ENCODE measurements at places on chromosomes 12 and 14. TPM values are rescaled to one million over a fixed set of nuclear protein-coding genes. Genes with fewer than 3 reads are reported as not detected.

GRCh38 chr12:42961395-42961794 is 371.8 kb upstream of the PRICKLE1 start:
- no peak overlapping the region for H3K4me3 ChIP-seq
- no peak for DNase-seq
- H3K36me3 ChIP-seq: no peaks in the 10 kb centered on the region
- no peaks in the 10 kb centered on the region for H3K27me3 ChIP-seq
- H3K4me1 ChIP-seq: no peaks in the 10 kb centered on the region

- H3K27me3 ChIP-seq: no peaks in the 10 kb centered on the region
- peaks cover 2% of the 10 kb centered on the region for H3K4me1 ChIP-seq
- DNase-seq: no peak
- no peaks in the 10 kb centered on the region for H3K36me3 ChIP-seq
- H3K4me3 ChIP-seq: no peak overlapping the region
- no peak overlapping the region for H3K27ac ChIP-seq
Observed at GRCh38 chr14:61753631-61754030, 8.6 kb upstream of the SNAPC1 start.

GRCh38 chr12:9699898-9700605 is 30.5 kb downstream of the CLEC2D start:
- H3K27me3 ChIP-seq: no peaks in the 10 kb centered on the region
- no peaks in the 10 kb centered on the region for H3K4me1 ChIP-seq
- no peaks in the 10 kb centered on the region for H3K36me3 ChIP-seq
- no peak for DNase-seq
- H3K27ac ChIP-seq: no peak overlapping the region

GRCh38 chr12:11677752-11678151 is 28.3 kb downstream of the ETV6 start:
- H3K4me3 ChIP-seq: no peak overlapping the region
- no peaks in the 10 kb centered on the region for H3K27me3 ChIP-seq

DNA sequence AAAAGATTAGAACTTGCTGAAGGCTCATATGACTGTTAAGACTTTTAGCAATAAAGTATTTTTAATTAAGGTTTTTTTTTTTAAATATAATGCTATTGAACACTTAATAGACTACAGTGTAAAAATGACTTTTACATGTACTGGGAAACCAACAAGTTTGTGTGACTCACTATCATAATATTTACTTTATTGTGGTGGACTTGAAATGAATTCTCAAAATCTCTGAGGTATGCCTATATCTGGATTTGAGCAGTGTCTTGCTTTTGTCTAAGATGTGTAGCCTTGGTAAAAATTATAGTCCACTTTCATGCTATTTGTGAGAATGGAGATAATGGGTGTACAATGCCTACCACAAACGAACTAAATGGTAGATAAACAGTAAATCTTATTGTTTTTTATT is 33.9 kb upstream of the NAV3 start:
- H3K27ac ChIP-seq: no peak overlapping the region
- DNase-seq: no peak
- H3K4me3 ChIP-seq: no peak overlapping the region
- H3K36me3 ChIP-seq: no peaks in the 10 kb centered on the region
- H3K27me3 ChIP-seq: no peaks in the 10 kb centered on the region

DNA sequence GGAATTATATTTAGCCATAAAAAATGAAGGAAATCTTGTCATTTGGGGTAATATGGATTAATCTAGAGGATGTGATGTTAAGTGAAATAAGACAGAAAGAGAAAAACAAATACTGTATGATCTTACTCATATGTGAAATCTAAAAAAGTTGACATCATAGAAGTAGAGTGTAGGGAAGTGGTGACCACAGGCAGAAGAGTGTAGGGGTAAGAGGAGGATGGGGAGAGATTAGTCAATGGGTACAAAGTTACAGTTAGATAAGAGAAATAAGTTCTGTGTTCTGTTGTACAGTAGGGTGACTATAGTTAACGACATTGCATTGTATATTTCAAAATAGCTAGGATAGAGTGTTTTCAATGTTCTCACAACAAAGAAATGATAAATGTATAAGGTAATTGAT is 87.0 kb downstream of the TSHR start:
- no peaks in the 10 kb centered on the region for H3K36me3 ChIP-seq
- H3K27ac ChIP-seq: no peak overlapping the region
- H3K4me3 ChIP-seq: no peak overlapping the region

DNA sequence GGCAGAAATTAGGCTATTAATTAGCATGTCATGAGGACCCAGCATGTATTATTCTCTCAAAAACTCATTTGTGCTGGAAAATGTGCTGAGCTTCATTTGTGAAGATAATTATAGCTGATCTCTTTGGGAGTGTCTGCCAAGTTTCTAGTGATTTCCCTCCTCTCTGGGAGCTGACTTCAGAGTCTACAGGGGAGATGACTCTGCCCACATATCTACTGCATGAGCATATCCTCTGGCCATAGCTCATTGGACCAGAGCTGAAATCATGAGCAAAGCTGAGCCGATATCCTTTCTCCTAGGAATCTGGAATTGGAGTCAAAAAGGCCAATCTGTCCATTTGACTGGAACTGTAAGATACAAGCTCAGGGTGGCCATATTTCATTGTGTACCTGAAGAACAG is 5.9 kb downstream of the CCDC198 start:
- DNase-seq: no peak
- no peaks in the 10 kb centered on the region for H3K27me3 ChIP-seq
- no peak overlapping the region for H3K27ac ChIP-seq
- peaks cover 3% of the 10 kb centered on the region for H3K4me1 ChIP-seq
- H3K36me3 ChIP-seq: no peaks in the 10 kb centered on the region
- no peak overlapping the region for H3K4me3 ChIP-seq

DNA sequence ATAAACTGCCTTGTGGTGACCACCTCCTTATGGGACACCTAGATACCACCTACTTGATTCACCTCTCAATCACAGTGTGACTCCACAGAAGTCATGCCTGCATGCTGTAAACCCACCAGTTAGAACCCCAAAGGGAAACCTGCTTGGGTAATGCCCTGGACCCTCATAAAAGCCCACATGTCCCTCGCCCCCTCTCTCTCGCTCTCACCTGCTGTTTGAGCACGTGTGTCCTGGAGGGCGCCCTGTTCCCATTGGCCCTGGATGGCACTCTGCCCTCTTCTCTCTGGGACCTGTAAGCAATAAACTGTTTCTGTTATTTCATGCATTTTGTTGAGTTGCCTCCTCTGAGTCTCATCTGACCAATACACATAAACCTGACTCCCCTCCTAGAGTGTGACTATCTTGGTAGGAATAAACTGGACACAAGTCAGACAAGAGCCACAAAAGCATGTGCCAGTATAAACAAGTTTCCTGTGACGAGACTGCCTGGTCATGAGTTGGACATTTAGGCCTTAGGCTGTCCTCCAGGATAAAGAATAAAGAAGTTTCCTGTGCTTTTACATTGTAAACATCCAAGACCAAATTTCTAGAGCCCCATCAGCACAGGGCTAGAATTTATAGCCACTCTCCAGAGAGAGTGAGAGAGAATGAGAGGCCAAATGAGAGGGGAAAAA is 8.6 kb downstream of the IFI27L2 start:
- no peak overlapping the region for H3K4me3 ChIP-seq
- no peak overlapping the region for H3K27ac ChIP-seq
- no peaks in the 10 kb centered on the region for H3K36me3 ChIP-seq
- H3K27me3 ChIP-seq: no peaks in the 10 kb centered on the region
- DNase-seq: no peak

- no peaks in the 10 kb centered on the region for H3K4me1 ChIP-seq
- DNase-seq: no peak
- H3K36me3 ChIP-seq: peaks cover 2% of the 10 kb centered on the region
Observed at GRCh38 chr14:30894923-30895515, 20.7 kb downstream of the COCH start.

- no peak overlapping the region for H3K4me3 ChIP-seq
- no peaks in the 10 kb centered on the region for H3K4me1 ChIP-seq
- H3K27ac ChIP-seq: no peak overlapping the region
- H3K36me3 ChIP-seq: no peaks in the 10 kb centered on the region
- H3K27me3 ChIP-seq: no peaks in the 10 kb centered on the region
Observed at GRCh38 chr14:54683882-54684794, 117.2 kb downstream of the SAMD4A start.

DNA sequence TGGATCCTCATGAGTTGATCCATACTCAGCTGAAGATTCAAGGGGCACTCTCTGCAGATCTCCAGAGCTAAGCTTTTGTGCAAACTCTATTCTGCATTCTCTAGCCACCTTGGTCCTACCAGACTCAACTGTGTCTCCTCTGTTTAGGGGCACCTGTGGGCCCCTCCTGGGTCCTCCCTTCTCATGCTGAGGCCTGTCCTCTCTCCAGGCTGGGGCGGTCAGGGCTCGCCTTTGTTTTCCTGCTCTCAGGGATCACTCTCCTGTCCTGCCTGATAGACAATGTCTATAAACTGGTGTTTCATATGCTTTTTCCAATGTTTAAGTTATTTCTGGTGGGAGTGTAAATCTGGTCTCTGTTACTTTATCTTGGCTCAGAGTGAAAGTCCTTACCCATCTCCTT is 11.6 kb upstream of the KIF26A start:
- H3K27ac ChIP-seq: no peak overlapping the region
- no peak for DNase-seq

DNA sequence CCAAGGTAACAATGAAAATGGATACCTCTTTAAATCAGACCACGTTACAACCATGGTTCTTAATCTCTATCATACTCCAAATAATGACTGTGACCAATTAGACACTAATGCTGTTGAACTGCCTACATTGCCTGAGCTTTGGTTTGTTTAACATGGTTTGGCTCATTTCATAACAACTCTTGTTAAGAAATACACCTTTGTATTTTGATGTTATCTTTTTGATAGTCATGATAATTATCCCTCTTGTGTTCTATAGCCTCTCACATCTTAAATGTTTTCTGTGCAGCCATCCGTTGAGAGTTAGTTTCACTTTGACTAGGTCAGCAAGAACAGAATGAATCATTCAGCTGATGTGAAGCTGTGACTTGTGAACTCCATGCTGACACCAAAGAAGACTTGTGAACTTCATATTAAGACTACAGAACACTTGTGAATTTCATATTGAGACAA is 75.5 kb upstream of the RERGL start:
- no peak overlapping the region for H3K4me3 ChIP-seq
- no peaks in the 10 kb centered on the region for H3K36me3 ChIP-seq
- H3K27ac ChIP-seq: no peak overlapping the region

DNA sequence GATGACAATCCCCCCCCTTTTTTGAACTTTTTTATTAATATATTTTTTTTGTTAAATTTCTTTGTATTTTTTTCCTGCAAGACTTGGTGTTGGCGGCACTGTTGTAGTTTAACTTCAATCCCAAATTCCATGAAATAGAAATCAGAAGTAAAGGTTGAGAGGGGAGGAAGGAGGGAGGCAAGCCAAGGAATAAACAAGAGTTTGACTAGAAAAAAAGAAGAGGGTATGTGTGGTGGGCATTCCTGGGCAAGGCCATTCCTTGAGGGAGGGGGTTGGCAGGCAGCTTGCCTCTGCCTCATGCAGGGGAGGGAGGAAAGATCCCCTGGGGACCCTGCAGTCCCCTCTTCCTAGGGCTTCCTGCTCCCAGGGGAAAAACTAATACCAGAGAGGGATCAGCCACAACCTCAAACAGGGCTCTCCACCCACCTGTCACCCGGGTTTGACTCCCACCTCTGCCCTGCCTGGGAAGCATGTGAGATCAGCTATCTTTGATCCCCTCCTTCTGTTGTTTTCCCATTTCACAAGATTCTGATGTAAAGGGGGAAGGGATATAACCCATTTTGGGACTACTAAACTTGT is 519 bp upstream of the AP1G2 start:
- DNase-seq: no peak
- H3K36me3 ChIP-seq: no peaks in the 10 kb centered on the region
- H3K27ac ChIP-seq: peak overlapping the region; percentile 91

GRCh38 chr12:101581190-101581589 is 13.6 kb upstream of the MYBPC1 start:
- H3K4me3 ChIP-seq: no peak overlapping the region
- no peak overlapping the region for H3K27ac ChIP-seq
- H3K27me3 ChIP-seq: no peaks in the 10 kb centered on the region
- no peak for DNase-seq

GRCh38 chr14:72928872-72929271 is 2.6 kb downstream of the DCAF4 start:
- no peak overlapping the region for H3K27ac ChIP-seq
- H3K4me3 ChIP-seq: no peak overlapping the region
- H3K27me3 ChIP-seq: no peaks in the 10 kb centered on the region
- DNase-seq: no peak

- no peaks in the 10 kb centered on the region for H3K36me3 ChIP-seq
- H3K27ac ChIP-seq: no peak overlapping the region
- H3K4me1 ChIP-seq: no peaks in the 10 kb centered on the region
- no peaks in the 10 kb centered on the region for H3K27me3 ChIP-seq
Observed at GRCh38 chr12:21683115-21683514, 25.5 kb upstream of the LDHB start.

- H3K36me3 ChIP-seq: no peaks in the 10 kb centered on the region
- DNase-seq: peak; percentile 27
- no peaks in the 10 kb centered on the region for H3K27me3 ChIP-seq
- H3K27ac ChIP-seq: no peak overlapping the region
- peaks cover 4% of the 10 kb centered on the region for H3K4me1 ChIP-seq
Observed at GRCh38 chr14:91249841-91250616, 5.5 kb upstream of the GPR68 start.

- no peak for DNase-seq
- H3K4me1 ChIP-seq: no peaks in the 10 kb centered on the region
- H3K27ac ChIP-seq: no peak overlapping the region
- no peak overlapping the region for H3K4me3 ChIP-seq
- H3K36me3 ChIP-seq: no peaks in the 10 kb centered on the region
Observed at GRCh38 chr14:23439107-23439835, 3.8 kb upstream of the MYH7 start.

- H3K27me3 ChIP-seq: peaks cover 8% of the 10 kb centered on the region
- H3K4me1 ChIP-seq: no peaks in the 10 kb centered on the region
- H3K36me3 ChIP-seq: no peaks in the 10 kb centered on the region
- no peak overlapping the region for H3K4me3 ChIP-seq
- no peak overlapping the region for H3K27ac ChIP-seq
- DNase-seq: no peak
Observed at GRCh38 chr14:100764471-100765115, 37.9 kb downstream of the DLK1 start.

GRCh38 chr12:47164724-47165439 is 85.1 kb upstream of the AMIGO2 start:
- H3K27ac ChIP-seq: no peak overlapping the region
- H3K36me3 ChIP-seq: no peaks in the 10 kb centered on the region
- no peaks in the 10 kb centered on the region for H3K4me1 ChIP-seq
- no peak overlapping the region for H3K4me3 ChIP-seq
- no peak for DNase-seq

- no peaks in the 10 kb centered on the region for H3K27me3 ChIP-seq
- peak overlapping the region; percentile 70 for H3K27ac ChIP-seq
- no peak overlapping the region for H3K4me3 ChIP-seq
- H3K4me1 ChIP-seq: peaks cover 24% of the 10 kb centered on the region
Observed at GRCh38 chr14:99571303-99571986, 32.6 kb downstream of the CCDC85C start.

The ACSS3 gene
- 1.4 TPM for polyA plus RNA-seq

The AQP2 gene
- not detected for polyA plus RNA-seq

The TAS2R9 gene
- polyA plus RNA-seq: not detected

The NAV3 gene
- polyA plus RNA-seq: 0.36 TPM

Measured in small intestine (tissue), 16 donors.